ENCODE measurements at places on chromosomes 11 and 22.

- DNase-seq = peak; percentile 23
Measured at GRCh38 chr11:33383075-33383919, 126.1 kb downstream of the HIPK3 start.

- DNase-seq = peak; percentile 82
Measured at GRCh38 chr11:6505577-6506240, 8.6 kb downstream of the DNHD1 start.

- no peak for DNase-seq
Measured at GRCh38 chr11:14611939-14612338, 31.7 kb upstream of the PDE3B start.

- DNase-seq = no peak
Measured at GRCh38 chr22:27650572-27650971, 151.0 kb downstream of the MN1 start.

GRCh38 chr11:67252831-67253239, 13.4 kb upstream of the GRK2 start:
- DNase-seq = peak; percentile 69

DNA sequence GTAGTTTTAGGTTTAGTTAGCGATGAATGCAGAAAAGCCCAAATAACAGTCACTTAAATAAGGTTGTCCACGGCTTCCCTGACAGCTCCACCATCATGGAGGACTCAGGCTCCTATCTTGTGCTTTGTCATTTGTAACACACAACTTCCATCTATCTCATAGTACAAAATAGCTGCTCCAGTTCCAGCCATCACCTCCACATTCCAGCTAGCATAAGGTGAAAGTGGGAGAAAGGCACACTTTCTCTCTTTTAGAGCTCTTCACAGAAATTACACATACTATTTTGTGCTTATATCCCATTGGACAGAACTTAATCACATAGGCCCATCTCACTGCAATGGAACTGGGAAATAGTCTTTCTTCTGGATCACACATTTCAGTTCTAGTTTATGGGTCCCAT, 8.7 kb downstream of the THY1 start:
- DNase-seq = no peak

- DNase-seq = no peak
Measured at GRCh38 chr11:95247127-95247684, 16.2 kb upstream of the SESN3 start.

- DNase-seq = no peak
Measured at GRCh38 chr22:26660961-26661578, 3.7 kb downstream of the MIAT start.

DNA sequence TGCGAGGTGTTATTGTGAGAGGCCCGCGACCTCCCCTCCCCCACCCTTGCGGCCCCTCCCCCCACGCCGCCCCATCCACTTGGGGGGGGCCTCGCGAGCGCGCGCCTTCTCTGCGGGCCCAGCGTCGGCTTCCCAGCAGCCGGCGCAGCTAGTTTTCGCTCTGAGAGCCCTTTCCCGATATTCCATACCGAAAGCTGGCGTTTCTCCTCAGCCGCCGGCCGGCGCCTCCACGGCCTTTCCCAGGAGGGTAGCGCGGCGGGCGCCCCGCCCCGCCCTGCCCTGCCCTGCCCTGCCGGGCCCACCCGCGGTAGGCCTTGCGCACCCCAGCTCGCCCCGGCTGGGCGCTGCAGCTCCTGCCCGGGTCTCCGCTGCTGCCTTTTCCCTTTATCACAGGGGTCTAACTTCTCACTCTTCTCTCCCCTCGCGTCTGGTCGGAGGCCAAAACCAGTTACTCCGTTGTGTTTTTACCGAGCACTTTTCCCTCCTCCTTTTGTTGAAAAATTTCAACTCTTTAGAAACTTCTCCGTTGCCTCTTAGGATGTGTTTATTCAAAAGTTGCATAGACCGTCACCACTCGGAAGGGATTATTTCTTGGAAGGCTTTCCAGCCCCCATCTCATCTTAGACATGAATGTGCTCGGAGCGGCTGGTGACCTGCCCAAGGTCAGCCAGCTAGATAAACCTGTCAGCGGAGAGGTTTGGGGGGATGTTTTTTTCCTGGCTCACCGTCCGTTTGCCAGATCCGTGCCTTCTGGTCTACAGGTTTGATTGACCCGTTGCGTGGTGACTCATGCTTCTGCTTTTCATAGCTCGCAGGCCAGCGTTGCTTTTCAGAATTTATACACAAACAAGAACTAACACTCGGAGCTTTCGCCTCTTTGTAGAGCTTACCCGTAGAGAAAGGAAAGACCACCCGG, 648 bp downstream of the PAFAH1B2 start:
- peak; percentile 79 for DNase-seq

DNA sequence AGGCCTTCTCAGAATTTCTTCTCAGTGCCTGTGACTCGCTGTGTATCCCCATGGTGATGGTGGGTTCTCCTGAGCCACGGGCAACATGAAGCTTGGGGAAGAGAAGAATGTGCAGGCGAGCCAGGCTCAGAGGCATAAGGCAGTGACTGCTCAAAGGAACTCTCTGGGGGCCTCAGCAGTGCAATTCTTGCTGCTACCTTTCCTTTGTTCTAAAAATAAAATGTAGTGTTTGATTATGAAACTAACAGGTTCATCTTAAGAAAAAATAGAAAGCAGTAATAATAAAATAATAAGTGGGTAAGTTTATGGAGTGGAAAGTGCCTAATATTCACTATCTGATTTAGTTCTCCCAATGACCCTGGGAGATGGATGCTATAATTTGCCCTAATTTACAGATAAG, 46.7 kb downstream of the MEI1 start:
- DNase-seq = no peak

GRCh38 chr11:27184458-27185312, 144.1 kb downstream of the BBOX1 start:
- DNase-seq = peak; percentile 60

DNA sequence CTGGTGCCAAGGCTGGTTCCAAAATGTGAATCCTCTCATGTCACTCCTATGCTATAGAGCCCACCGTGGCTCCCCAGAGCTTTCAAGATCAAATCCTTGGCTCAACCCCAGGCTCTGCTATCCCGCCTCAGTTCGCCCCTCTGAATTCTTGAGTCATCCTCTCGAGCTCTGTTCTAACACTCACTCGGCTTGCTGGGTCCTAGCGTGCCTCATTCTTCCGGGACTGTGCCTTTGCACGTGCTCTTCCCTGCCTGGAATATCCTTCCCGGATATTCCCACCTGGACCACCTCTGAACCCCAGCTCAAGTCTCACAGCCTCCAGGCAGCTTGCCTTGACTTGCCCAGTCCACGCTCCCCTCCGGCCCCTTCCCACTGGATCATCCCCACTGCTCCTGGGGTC, 13.0 kb downstream of the KCTD17 start:
- DNase-seq = no peak

- DNase-seq = no peak
Measured at GRCh38 chr11:118768690-118769089, 22.3 kb downstream of the DDX6 start.

Measured in EH (cell line).